ENCODE measurements at places on chromosomes 1 and 21. TPM values are rescaled to one million over a fixed set of nuclear protein-coding genes. Genes with fewer than 3 reads are reported as not detected.

TDRD5 gene
- not detected for total RNA-seq

KLHDC7A gene
- not detected for total RNA-seq

C4BPA gene
- total RNA-seq = not detected

IFI44L gene
- total RNA-seq = 6.5 TPM

KIF26B gene
- 10.6 TPM for total RNA-seq

CATSPERE gene
- 1.3 TPM for total RNA-seq

OR2M3 gene
- total RNA-seq = not detected

BLZF1 gene
- 20.1 TPM for total RNA-seq

Data from smooth muscle cell of the coronary artery (primary cell).